Activated T-cell treated with anti-CD3 and anti-CD28 coated beads for 1 hour (primary cell): ENCODE measurements at places on chromosomes 12 and 14.

GRCh38 chr14:102007916-102008418, 43.6 kb downstream of the DYNC1H1 start:
- DNase-seq = no peak

DNA sequence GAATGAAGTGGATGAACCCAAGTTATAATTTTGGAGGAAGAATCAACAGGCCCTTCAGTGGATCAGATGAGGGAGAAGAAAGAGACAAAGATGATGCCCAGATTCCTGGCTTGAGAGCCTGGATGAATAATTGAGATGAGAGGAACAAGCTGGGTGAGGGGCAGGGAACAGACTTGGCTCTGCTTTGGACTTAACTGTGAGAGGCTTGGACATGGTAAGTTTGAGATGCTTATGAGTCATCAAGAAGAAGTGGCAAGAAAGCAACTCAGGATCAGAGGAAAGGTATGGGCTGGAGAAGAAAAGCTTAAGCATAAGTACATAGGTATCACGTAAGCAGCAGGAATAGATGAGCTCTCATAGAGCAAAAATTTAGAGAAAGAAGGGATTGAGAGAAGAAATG, 55.3 kb downstream of the FIGNL2 start:
- no peak for DNase-seq

GRCh38 chr12:99911081-99911480, 73.7 kb downstream of the ANKS1B start:
- DNase-seq = no peak

DNA sequence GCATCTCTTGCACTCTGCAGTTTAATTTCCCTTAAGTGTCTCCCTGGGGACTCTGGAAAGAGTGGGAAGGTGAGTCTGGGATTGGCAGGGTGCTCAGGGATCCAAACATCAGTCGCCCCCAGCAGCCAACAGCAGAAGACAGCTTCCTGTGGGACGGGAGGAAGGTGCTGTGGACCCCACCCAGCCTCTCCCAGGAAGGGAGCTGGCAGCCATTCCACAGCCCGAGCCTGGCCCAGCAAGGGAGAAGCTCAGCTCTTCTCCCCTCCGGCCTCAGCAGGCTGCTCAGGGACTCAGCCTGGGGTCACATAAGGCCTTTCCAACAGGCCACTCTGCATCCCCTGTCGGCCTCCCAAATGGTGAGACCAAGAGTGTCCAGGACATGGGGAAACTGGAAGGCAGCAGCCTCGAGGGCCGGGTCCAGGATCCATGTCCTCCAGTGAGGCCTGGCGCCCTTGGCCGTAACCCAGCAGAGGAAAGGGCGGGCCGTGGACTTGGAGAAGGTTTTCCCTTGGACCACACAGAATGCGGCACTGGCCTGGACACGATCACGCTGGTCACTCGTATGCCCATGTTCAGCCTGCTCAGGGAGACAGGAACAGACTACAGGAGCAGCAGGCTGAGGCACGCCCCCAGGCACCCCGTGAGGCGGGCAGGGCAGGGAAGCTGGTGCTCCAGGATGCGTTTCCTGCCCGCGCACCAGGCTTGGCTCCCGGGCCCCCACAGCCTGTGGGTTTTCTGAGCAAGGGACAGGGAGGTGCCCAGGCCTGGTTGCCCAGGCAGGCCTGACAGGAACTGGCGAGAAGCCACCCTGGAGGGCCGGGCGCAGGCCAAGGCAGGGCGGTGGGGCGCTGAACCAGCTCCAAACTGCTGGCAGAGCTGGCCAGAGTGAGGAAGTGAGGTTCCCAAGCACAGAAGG, 3.5 kb downstream of the XRCC3 start:
- DNase-seq = no peak

GRCh38 chr14:33693237-33693636, 257.6 kb downstream of the EGLN3 start:
- DNase-seq = no peak

DNA sequence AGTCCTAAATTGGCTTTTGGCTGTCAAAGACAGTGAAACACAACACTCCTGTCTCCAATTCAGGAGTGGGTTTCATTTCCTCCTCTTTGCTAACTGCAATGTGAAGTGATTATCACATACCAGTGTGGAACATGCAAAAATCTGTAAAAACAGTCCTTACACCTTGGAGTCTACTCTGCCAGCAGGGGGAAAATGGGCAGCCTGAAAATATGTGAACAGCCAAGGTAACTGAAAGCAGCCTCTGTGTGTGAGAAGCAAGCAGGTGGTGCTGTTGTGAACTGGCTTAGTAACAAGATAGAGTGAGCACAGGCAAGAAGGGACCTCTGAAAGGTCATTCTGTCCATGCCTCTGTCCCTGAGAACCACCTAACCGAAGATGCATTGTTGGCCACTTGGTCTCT, 6.0 kb downstream of the PRMT8 start:
- DNase-seq = no peak

- DNase-seq = no peak
These were observed 750.2 kb downstream of the TMEM121 start for GRCh38 chr14:106276326-106277267.

- DNase-seq = no peak
These were observed 56.0 kb downstream of the MDGA2 start for GRCh38 chr14:47619392-47619791.

- DNase-seq = peak; percentile 82
These were observed 1.1 kb upstream of the CYP46A1 start for GRCh38 chr14:99682809-99683618.

DNA sequence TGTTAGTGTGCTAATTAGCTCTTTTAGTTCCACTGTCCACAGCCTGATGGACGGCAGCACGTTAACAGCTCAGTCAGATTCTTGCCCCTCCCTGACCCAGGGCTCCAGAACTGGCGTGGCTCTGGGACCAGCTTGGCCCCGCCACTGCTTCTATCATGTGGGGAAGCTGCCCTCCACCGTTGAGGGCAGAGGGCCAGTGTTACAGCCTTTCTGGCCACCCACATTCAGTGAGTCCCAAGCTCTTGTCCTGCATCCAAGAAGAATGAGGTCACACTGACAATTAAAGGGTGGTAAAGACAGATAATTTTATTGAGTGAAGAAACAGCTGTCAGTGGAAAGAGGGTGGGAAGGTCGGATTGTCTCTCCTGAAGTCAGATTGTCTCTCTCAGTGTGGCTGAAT, 36.9 kb downstream of the BCL2L14 start:
- DNase-seq = no peak

DNA sequence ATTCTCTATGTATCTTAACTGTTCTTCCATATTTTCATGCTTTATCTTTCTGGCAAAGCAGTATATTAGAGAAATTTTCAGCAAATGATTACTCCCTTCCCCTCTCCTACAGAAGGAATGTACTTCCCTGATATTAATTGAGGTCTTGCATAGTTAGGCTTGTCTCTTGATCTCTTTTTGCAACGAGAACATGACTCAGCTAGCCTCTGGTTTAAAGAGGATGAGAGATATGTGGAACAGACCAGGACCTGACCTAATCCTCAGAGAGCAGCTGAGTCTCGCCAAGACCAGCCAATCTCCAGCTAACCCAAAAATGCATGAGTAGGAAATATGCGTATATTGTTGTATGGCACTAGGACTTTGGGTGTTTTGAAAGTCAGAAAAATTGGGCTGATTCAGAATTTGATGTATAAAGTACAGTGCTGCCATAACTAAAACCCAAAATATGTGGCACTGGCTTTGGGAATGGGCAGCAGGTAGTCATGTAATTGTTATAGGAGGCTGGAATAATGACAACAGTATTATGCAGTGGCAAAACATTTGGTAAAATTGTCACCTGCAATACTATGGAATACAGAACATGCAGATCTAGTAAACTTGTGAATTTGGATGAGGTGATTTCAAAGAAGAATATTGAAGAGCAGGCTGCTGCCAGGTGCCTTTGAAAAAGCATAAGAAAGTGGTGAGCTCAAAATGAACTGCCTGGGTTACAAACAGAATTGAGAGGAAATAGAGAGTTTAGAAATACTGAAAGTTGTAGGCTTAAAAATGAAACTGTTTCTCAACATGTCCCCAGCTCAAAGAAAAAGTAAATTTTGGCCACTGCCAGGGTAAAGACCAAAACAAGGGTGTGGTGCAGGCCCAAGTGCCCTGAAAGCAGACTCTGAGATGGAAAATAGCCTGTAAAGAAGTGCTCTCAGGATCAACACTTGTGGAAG, 9.3 kb upstream of the USP15 start:
- no peak for DNase-seq

GRCh38 chr12:79591988-79592387, 98.8 kb downstream of the PAWR start:
- DNase-seq = no peak

GRCh38 chr14:44339231-44339630, 167.9 kb downstream of the FSCB start:
- no peak for DNase-seq

GRCh38 chr12:100656856-100657255, 83.4 kb downstream of the GAS2L3 start:
- DNase-seq = no peak

DNA sequence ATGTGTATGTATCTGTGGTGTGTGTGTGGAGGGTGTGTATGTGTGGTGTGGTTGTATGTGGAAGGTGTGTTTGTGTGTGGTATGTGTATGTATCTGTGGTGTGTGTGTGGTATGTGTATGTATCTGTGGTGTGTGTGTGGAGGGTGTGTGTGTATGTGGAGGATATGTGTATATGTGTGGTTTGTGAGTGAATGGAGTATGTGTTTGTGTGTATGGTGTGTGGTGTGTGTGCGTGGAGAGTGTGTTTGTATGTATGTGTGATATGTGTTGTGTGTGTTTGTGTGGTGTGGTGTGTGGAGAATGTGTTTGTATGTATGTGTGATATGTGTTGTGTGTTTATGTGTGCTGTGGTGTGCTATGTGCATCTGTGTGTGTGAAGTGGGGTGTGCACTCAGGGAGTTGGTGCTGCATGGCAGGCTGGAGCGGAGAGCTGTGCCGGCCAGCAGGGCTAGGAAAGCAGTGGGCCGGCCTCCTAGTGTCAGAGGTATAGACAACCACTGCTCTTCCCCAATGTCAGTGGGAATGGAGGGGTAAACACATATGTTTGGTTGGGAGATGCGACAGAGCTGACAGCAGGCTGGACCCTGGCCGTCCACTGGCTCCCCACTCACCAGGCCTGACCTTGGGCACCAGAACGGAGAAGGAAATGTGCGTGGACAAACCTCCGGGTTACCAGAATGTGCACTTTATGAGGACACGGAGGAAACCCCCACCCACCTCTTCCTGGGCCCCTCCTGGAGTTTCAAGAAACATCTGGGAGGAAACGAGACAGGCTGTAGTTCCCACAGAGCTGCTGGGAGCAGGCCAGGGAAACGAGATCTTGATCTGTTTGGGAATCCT, 60.7 kb downstream of the CLMN start:
- no peak for DNase-seq

DNA sequence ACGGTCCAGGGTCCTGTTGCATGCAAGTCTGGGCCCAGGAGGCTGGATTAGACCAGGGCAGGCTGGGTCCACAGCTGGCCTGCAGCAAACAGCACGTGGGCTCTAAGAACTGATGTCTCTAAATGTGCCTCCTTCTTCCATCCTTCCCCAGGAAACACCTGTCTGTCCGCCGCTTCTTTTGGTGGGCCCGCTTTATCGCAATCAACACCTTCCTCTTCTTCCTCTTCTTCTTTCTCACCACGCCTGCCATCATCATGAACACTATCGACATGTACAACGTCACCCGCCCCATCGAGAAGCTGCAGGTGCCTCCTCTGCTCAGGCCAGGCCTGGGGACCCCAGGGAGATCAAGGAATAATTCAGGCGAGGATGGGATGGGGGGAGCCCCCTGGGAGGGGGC, 28.3 kb downstream of the NGB start:
- DNase-seq = no peak

DNA sequence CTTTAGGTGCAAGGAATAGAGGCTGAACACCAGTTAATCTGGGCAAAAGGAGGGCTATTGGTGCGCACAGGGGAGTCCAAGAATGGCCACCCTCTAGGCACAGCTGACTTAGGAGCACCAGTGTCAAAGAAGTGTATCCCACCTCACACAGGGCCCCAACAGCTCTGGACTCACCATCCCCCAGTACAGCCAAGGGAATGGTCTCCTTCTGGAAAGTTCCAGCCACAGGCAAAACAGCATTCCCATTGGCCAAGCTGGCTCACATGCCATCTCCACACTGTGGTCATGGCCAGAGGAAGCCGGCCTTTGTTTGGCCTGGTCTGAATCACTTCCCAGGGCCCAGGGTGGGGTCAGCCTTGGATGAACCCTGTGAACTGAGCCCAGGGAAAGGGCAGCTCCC, 120.1 kb downstream of the DICER1 start:
- no peak for DNase-seq

DNA sequence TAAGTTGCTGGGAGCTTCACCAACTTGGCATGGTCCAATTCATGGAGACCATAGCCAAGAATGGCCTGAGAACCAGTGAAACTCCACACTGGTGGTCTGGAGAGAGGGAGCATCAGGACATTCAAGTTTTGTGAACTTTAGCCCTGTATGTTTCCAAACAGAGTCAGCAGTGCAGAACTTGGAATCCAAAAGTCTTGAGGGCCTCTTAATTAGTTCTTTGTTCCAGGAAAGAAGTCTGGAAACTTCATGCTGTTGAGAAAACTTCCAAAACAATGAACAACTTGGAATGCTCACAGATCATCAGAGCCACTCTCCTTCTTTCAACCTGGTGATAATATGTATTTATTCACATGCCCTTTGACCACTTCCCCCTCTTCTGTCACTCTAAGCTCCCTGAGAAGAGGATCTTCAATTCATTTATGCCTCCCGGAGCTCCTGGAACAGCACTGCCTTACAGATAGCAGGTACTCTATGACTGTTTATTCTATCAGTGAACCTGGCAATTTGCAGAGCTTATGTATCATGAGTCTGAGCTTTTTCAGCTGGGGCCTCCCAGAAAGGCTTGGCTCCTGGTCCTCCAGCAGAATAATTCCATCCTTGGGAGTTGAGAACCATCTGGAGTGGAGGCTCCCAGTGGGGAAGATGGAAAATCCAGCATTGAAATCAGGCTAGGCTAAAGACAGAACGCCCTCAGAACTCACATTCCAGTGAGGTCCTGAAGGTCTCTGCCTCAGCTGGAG, 191.4 kb downstream of the KTN1 start:
- DNase-seq = no peak

GRCh38 chr14:92285311-92285710, 37.7 kb upstream of the SLC24A4 start:
- no peak for DNase-seq

DNA sequence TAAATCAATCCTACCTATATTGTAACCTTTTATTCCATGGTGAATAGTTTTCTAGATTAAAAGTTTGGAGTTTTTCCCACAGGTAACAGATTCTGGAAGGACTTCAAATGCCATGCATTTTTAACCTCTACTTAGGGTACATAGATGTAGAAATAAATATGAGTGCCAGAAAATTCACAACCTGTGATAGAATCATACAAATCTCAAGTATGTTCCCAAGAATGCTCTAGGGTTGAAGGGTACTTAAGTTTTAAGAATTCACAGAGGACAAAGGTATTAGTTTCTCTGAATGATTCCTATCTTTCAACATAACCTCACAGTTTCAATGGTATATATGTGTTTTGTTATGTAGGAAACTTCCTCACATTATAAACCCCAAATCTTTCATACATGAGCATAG, 511.3 kb downstream of the TMEM117 start:
- no peak for DNase-seq
